ENCODE measurements at places on chromosomes 12 and 14.

- no peak for DNase-seq
Observed at GRCh38 chr12:31263661-31264060, 62.3 kb downstream of the SINHCAF start.

DNA sequence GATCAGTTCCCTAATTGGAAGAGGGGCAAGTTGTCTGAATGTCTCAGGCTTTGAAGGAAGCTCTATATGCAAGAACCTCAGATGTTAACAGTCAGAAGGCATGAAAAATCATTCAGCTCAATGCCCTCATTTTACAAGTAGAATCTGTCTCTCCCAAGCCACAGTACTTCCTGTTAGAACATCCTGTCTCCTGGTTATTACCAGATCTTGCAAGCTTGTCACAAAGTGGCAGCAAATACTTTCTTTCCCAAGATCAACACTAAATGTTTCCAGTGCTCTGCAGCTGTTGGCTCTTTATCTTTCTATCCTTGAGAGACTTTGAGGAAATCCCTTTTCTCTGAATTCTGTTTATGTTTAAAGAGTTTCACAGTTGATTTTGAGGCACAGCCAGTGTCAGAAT lies 235.5 kb downstream of the AKAP6 start:
- DNase-seq, result no peak

- no peak for DNase-seq
Observed at GRCh38 chr14:92590176-92590575, 76.6 kb downstream of the RIN3 start.

DNA sequence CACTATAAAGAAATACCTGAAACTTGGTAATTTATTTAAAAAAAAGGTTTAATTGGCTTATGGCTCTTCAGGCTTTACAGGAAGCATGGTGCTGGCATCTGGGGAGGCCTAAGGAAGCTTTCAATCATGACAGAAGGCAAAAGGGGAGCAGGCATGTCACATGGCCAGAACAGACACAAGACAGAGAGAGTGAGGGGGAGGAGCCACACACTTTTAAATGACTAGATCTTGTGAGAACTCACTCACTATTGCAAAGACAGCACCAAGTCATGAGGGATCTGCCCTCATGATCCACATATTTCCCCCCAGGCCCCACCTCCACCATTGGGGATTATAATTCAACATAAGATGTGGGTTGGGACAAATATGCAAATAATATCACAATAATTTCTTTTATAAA lies 355.6 kb downstream of the DAD1 start:
- DNase-seq, result no peak

GRCh38 chr14:34030864-34031263 lies 80.0 kb upstream of the EGLN3 start:
- no peak for DNase-seq

GRCh38 chr14:99040711-99041110 lies 231.3 kb downstream of the BCL11B start:
- no peak for DNase-seq

DNA sequence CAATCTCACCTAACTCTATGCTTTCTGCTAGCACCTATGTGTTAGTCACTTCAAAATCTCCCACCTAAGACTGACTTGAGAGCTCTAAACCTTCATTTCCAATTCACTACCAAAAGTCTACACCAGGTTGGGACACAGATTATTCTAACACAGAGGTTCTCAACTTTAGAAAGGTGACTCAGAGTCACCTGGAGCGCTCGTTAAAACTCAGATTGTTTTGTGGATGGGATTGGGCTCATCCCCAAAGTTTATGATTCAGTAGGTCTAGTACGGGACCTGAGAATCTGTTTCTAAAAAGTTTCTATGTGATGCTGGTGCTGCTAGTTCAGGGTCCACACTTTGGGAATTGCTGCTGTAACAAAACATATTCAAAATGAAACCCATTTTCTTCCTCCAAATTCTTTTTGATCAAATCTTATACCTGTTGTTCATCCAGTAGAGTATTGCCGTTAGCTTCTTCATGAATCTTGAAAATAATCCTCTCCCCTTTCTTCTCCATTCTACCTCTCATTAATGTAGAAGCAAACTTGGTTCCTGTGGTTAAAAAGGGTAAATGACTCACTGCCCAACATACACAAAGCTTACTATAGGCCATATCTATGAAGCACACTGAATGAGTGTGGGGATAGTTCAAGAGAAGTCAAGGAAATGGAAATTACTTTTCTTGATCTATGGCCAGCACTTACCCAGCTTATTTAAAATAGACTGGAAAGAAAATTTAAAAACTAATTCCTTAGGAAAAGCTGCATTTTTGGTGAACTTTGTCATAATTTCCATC lies 206.7 kb downstream of the KIF21A start:
- peak; percentile 10 for DNase-seq

- no peak for DNase-seq
Observed at GRCh38 chr12:46084666-46085631, 94.6 kb upstream of the SCAF11 start.

All from RWPE1 (cell line).